ENCODE measurements at places on chromosomes 3 and 15.

DNA sequence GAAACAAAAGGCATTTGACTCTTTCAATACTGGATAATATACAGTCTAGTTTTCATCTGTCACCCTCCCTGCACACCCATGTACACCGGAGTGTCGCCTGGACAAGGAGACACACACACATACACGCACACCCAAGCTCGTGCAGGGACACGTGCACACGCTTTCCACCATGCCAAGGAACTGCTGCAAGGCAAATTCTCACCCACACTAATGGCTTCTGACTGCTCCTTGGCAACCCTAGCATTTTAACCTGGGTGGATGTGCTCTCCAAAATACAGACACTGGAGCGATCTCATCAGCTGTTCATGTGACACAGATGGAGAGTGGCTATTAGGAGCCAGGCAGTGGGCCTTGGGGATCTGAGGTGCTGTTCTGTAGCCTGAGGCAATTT, 61.6 kb downstream of the MEIS2 start:
- H3K4me1 ChIP-seq, result no peaks in the 10 kb centered on the region
- no peaks in the 10 kb centered on the region for H3K36me3 ChIP-seq
- no peak for DNase-seq
- no peak overlapping the region for H3K4me3 ChIP-seq

DNA sequence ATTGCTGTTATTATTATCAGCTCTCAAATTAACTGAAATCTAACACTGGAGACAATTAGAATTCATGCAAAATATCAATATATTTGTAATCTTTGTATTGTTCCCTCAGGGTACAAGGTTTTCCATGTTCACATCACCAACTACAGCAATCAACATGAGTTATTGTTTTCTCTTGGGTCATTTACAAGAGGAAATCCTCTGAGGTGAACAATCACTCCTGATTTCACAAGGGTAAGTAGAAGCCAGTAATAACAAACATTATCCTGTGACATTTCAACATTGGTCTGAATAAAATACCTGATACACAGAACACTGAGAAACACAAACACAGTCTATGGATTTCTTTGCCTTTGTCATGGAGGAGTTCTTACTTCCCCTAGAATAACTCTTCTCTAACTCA, 174.0 kb downstream of the SUCNR1 start:
- no peaks in the 10 kb centered on the region for H3K27me3 ChIP-seq
- no peak overlapping the region for H3K27ac ChIP-seq
- H3K4me1 ChIP-seq, result no peaks in the 10 kb centered on the region
- no peak for DNase-seq
- H3K36me3 ChIP-seq, result no peaks in the 10 kb centered on the region

GRCh38 chr3:195468391-195468776, 25.6 kb upstream of the ACAP2 start:
- no peak overlapping the region for H3K27ac ChIP-seq
- no peak for DNase-seq
- no peaks in the 10 kb centered on the region for H3K36me3 ChIP-seq
- no peaks in the 10 kb centered on the region for H3K4me1 ChIP-seq
- no peak overlapping the region for H3K4me3 ChIP-seq

DNA sequence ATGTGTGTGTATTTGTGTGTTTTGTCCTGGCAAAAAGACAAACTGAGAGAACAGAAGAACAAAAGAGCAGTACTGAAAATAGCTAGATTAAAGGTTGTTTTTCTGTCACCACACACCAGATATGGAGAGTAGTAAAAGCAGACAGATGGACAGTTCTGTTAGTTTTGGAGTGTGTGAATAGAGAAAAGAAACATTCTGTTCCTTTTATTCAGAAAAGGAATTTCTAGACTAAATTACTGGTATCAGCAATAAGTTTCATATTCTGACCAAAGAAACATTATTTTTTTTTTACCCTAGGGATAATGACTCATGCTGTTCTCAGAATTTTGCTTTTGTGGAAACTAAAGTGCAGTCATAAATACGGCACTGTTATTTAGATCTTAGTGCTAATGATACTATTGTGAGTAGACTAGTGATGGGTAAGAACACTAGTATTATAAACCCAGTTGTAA, 32.9 kb downstream of the PIK3CA start:
- peaks cover 1% of the 10 kb centered on the region for H3K36me3 ChIP-seq
- H3K4me3 ChIP-seq, result no peak overlapping the region
- H3K27ac ChIP-seq, result no peak overlapping the region
- DNase-seq, result no peak
- no peaks in the 10 kb centered on the region for H3K27me3 ChIP-seq

Measured in B cell (primary cell).